Fibroblast of skin of left biceps (primary cell): ENCODE measurements at places on chromosomes 3 and 15.
A peak's percentile ranks its signal among the peaks of the same experiment; 100 is the strongest.

GRCh38 chr3:110932567-110932966, 139.0 kb upstream of the NECTIN3 start:
- DNase-seq = no peak

- DNase-seq = no peak
Observed at GRCh38 chr3:132974097-132974496, 64.1 kb upstream of the TMEM108 start.

DNA sequence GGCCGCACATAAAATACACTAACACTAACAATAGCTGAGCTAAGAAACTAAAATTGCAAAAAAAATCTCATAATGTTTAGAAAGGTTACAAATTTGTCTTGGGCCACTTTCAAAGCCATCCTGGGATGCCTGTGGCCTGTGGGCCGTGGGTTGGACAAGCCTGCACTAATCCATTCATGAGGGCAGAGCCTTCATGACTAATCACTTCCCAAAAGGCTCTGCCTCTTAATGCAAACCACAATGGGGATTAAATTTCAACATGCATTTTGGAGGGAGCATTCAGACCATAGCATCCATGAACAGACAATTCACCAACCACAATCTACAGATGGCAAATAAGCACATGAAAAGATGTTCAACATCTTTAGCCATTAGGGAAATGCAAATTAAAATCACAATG, 128.2 kb downstream of the SUCLG2 start:
- peak; percentile 88 for DNase-seq

DNA sequence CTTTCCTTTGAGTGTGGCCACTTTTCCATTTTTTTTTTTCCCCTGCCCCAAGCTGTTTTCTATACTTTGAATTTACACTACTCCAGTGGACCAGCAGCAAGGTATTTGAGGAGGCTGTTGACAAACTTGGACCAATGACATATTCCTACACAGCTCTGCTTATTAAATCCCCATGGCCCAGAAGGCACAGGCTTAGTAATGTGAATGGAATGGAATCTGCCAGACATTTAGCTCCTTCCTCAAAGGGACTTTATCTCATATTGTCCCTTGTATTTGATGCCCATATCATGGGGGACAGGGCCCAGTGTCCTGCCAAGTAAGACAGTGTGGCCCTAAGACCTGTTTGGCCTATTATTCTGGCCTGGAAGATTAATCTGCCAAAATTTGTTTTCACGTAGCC, 107.5 kb downstream of the CHCHD6 start:
- no peak for DNase-seq

GRCh38 chr3:79038636-79039035, 729.2 kb downstream of the ROBO1 start:
- no peak for DNase-seq

- DNase-seq = no peak
Observed at GRCh38 chr3:143875546-143875945, 27.3 kb upstream of the SLC9A9 start.

DNA sequence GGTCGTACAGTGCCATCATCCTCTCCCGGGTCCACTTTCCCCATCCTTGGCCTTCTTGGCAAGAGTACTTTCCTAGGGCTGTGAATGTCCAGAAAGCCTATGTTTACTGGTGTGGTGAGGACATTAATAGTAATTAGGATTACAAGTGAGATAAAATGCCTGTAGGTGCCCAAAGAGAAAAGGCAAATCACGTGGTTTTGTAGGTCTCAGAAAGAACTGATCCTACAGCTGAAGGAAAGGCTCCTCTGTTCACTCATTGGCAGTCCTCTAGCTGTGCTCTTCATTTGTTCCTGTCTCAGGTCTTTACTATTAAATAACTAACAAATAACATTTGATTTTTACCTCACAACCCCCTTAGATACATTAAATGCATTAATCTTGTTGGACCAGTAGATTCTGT, 220.1 kb upstream of the CBLB start:
- DNase-seq = no peak

DNA sequence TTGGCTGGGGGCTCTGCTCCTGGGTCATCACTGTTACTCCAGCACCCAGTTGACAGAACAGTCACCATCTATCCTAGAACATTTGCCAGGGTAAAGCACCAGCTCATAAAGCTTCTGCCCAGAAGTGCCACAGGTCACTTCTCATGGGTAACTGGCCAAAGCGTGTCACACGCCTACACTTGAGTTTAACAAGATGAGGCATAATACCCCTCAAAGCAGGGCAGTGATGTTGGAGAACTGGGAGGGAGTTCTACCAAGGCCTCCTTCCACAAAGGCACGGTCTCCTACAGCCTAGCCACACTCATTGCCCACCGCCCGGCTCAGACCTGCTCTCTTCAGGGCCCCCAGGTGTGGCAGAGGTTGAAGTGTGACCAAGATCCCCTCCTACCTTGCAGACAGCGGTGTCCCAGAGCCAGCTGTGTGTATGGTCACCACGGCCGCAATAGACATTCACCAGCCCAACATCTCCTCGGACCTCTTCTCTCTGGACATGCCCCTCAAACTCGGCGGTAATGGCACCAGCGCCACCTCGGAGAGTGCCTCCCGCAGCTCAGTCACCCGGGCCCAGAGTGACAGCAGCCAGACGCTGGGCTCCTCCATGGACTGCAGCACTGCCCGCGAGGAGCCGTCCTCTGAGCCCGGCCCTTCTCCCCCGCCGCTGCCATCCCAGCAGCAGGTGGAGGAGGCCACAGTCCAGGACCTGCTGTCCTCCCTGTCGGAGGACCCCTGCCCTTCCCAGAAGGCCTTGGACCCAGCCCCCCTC, 107.7 kb downstream of the ETFA start:
- no peak for DNase-seq

GRCh38 chr3:126990890-126991289, 8.0 kb downstream of the PLXNA1 start:
- DNase-seq = no peak

DNA sequence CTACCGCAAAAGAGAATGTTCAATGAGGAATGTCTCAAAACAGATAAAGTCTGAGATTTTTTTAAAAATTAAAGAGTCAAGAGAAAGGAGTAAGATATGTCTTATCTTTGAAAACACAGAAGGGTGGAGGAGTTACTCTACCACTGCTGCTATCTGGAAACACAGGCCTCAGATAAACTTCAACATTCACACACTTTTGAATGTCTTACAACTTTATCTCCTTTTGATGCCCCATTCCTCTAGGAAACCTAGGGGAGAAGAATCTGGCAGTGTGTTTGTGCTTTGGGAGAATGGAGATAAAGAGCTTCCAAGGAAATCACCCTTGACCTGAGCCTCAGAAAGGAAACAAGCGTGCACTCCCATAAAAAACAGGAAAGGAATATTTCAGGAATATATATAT, 468.2 kb downstream of the PLOD2 start:
- no peak for DNase-seq

DNA sequence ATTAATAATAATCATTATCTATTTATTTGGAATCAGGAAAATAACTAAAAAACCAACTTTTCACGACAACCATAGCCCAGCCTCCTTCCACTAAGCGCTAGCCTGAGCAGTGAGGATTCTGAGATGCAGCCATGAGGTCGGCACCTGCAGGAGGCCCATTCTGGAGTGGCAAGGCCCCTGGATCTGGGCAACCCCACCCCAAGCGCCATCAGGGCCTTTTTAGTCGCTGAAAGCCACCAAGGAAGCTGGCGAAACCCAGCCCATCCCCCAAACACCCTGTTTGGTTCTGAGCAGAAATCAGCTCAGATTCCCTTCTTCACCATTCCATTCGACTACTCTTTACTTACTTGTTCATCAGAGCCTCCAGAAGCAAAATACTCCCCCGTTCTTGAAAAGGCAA, 29.5 kb downstream of the POC1A start:
- DNase-seq = no peak

GRCh38 chr3:5226783-5227182, 39.3 kb downstream of the EDEM1 start:
- no peak for DNase-seq

- no peak for DNase-seq
Observed at GRCh38 chr15:60526127-60526616, 47.2 kb upstream of the ICE2 start.

- no peak for DNase-seq
Observed at GRCh38 chr15:52527911-52528563, 643 bp downstream of the MYO5A start.

GRCh38 chr3:149487598-149488197, 13.2 kb downstream of the TM4SF4 start:
- no peak for DNase-seq

DNA sequence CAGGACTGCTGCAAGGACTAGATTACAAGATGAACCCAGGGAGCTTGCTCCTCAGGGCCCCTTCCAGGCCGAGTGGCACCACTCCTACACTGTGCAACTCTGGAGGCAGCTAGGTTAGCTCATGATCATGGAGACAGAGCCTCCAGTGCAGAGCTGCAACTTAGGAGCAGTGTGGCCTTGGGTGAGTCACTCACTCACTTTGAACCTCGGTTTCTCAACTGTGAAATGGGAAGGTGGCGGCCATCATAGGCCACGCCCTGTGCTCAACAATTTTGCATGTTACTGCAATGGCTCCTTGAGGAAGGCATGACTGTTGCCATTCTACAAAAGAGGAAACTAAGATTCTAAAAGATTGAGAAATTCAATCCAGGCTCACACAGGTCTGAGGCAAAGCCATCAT, 11.2 kb upstream of the CXCR6 start:
- no peak for DNase-seq

GRCh38 chr3:101249522-101249921, 70.9 kb downstream of the IMPG2 start:
- DNase-seq = no peak

GRCh38 chr15:31366169-31366734, 39.6 kb downstream of the KLF13 start:
- no peak for DNase-seq

DNA sequence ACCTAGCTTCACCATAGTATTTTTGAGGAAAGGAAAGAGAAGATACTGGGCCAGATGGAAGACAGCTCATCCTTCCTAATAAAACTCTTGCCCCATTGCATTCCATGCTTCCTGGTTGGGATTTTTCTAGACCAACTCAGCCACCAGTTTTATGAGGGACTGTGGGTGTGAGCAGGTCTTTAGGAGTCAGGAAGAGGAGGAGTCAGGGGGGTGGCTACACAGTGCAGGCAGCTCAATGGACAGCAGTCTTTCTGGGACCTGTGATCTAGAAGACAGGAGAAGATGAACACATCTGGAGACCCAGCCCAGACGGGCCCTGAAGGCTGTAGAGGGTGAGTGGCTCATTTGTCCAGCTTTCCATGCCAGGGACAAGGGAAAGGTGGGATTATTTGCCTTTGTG, at the start of gene NOX5:
Gene NOX5, plus strand, starts transcription at position 242 of the 400 bp plus-strand sequence. Its CDS starts 41 bp downstream, at position 283.
- peak; percentile 20 for DNase-seq

- DNase-seq = peak; percentile 9
Observed at GRCh38 chr15:65033659-65034269, 4.3 kb upstream of the MTFMT start.

DNA sequence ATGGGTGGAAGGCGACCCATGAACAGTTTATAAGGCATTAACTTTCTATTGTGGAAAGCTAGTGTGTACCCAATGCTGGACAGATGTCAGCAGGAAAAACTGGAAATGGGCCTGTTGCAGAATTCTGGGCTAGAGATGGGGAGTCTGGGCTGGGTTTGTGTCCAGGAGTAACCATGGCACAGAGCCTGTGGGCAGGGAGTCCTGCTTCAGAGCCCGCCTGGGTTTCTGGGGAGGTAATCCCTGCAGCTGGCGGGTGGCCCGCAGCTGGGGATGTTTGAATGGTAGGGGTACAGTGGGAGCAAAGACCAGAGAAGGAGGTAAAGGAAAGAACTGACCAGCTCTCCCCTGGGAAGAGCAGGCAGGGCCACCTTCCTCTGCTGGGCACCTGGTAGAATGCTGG, 25.7 kb downstream of the ACAA1 start:
- DNase-seq = no peak

- no peak for DNase-seq
Observed at GRCh38 chr3:4827767-4828166, 151.5 kb upstream of the BHLHE40 start.

- no peak for DNase-seq
Observed at GRCh38 chr15:91956026-91956723, 102.7 kb downstream of the SLCO3A1 start.

GRCh38 chr15:52163321-52164190, 27.6 kb downstream of the GNB5 start:
- DNase-seq = no peak

- DNase-seq = no peak
Observed at GRCh38 chr3:104521606-104522336, 844.9 kb upstream of the ALCAM start.

DNA sequence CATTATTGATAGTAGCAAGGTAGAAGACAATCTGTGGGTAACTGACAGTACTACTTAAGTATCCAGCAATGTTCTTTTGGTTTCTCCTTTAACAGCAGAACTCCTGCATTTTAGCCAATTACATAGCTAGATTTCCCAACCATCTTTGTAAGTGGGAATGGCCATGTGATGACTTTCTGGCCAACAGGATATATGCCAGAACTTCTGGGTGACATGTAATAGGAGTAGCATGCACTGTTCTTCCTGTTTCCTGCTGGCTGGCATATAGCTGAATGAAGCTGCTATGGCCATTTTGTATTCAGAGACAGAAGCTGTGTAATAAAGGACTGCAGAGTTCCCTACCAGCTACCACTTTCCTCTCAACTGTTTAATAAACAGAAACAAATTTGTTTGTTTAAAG, 18.0 kb downstream of the SPICE1 start:
- DNase-seq = no peak

DNA sequence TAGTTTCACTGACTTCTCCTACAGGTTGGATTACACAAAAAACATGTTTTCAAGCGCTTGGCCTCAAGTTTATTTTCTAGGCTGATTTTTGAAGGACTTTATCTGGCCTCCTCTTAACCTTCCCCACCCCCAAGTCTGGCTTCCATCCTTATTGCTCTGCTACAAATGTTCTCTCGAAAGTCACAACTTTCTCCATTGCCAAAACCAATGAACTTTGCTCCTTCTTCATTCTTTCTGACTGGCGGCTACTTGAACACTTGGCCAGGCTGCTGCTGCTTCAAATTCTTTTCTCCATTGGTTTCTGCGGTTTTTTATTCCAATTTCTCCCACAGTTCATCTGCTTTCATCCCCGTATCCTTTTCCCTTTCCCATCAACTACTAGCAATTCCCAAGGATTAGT, 106.6 kb downstream of the TOP2B start:
- no peak for DNase-seq

GRCh38 chr3:22089284-22089683, 338.3 kb upstream of the ZNF385D start:
- no peak for DNase-seq

DNA sequence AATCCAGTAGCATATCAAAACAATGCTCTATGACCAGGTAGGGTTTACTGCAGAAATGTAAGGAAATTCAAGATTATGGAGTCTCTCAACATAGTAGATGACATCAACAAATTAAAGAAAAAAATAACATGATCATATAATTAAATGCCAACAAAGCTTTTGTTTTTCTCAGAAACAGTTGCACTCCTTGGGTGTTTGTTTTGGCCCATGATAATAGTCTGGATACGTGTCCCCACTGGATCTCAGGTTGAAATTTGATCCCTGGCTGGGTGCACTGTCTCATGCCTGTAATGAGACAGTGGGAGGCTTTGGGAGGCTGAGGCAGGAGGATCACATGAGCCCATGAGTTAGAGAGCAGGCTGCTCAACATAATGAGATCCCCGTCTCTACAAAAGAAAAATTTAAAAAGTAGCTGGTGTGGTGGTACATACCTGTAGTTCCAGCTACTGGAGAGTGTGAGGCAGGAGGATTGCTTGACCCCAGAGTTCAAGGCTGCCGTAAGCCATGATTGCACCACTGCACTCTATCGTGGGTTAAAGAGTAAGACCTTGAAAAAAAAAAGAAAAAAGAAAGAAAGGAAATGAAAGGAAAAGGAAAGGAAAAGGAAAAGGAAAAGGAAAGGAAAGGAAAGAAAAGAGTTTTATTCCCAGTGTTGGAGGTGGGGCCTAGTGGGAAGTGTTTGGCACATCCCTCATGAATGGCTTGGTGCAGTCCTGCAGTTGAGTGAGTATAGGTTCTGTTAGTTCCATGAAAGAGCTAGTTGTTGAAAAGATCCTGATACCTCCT, 53.3 kb upstream of the FOXB1 start:
- no peak for DNase-seq
